ENCODE measurements at places on chromosomes 12 and 14. TPM values are rescaled to one million over a fixed set of nuclear protein-coding genes. Genes with fewer than 3 reads are reported as not detected.

DNA sequence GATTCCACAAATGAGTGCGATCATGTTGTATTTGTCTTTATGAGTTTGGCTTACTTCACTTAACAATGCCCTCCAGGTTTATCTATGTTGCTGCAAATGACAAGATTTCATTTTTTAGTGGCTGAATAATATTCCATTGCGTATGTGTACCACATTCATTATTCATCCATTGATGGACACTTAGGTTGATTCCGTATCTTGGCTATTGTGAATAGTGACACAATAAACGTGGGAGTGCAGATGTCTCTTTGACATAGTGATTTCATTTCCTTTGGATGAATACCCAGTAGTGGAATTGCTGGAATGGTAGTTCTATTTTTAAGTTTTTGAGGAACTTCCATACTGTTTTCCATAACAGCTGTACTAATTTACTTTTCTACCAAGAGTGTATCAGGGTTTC lies 23.5 kb downstream of the AKAP6 start:
- H3K36me3 ChIP-seq, result no peaks in the 10 kb centered on the region
- no peaks in the 10 kb centered on the region for H3K4me1 ChIP-seq
- no peaks in the 10 kb centered on the region for H3K27me3 ChIP-seq
- H3K27ac ChIP-seq, result no peak overlapping the region

The KIF26A gene
- 9.8 TPM for total RNA-seq

GRCh38 chr14:80208461-80208860 lies 2.8 kb downstream of the DIO2 start:
- no peak for DNase-seq
- peaks cover 5% of the 10 kb centered on the region for H3K4me1 ChIP-seq

- H3K4me1 ChIP-seq, result peaks cover 3% of the 10 kb centered on the region
- DNase-seq, result no peak
- no peaks in the 10 kb centered on the region for H3K27me3 ChIP-seq
- H3K36me3 ChIP-seq, result no peaks in the 10 kb centered on the region
- no peak overlapping the region for H3K4me3 ChIP-seq
Observed at GRCh38 chr14:99576761-99577705, 27.0 kb downstream of the CCDC85C start.

- H3K4me1 ChIP-seq, result no peaks in the 10 kb centered on the region
- H3K27ac ChIP-seq, result no peak overlapping the region
- H3K36me3 ChIP-seq, result no peaks in the 10 kb centered on the region
- H3K27me3 ChIP-seq, result no peaks in the 10 kb centered on the region
- no peak for DNase-seq
- no peak overlapping the region for H3K4me3 ChIP-seq
Observed at GRCh38 chr12:88876857-88877256, 296.6 kb upstream of the KITLG start.

The SFSWAP gene
- 70.9 TPM for total RNA-seq

DNA sequence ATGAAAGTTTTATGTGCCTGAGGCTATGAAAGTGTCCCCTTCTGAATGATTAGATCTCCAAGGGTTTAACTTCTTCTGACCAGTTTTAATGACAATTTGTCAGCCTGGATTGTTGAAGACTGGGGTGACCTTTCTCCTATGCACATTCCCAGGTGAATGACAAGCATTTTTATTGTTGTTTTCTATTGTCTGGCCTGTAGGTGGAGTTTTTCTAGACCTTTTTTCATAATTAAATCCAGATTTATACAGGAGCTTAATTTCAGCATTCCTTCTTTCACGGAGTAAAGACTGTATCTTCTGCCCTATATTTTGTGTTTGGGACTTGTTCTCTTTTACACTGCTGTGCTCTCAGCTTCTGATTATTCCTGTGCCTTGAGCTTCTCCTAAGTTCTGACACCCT lies 125.0 kb upstream of the FAR2 start:
- no peak overlapping the region for H3K27ac ChIP-seq
- H3K36me3 ChIP-seq, result no peaks in the 10 kb centered on the region
- H3K4me3 ChIP-seq, result no peak overlapping the region
